ENCODE measurements at places on chromosomes 5 and 9.

- DNase-seq, result no peak
Observed at GRCh38 chr5:91129748-91130147, 253.4 kb downstream of the ARRDC3 start.

DNA sequence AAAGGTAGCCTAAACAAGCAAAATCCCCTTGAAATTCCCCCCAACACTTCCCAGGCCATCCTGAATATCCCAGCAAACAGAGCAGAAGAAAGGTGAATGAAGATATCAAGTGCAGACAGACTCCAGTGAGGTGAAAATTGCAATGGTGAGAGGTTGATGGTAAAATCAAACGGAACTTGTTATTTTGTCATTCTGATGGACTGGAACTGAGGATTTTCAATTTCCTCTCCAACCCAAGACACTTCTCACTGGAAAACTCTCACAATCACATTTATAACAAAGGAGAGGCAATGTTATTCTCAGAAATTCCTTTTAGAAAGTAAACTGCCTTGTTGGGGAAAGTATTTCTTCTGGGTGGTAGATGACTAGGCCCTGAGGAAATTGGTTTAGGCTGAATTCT is 412.4 kb upstream of the C9orf72 start:
- no peak for DNase-seq

- DNase-seq, result no peak
Observed at GRCh38 chr5:119597728-119598298, 31.5 kb upstream of the FAM170A start.

DNA sequence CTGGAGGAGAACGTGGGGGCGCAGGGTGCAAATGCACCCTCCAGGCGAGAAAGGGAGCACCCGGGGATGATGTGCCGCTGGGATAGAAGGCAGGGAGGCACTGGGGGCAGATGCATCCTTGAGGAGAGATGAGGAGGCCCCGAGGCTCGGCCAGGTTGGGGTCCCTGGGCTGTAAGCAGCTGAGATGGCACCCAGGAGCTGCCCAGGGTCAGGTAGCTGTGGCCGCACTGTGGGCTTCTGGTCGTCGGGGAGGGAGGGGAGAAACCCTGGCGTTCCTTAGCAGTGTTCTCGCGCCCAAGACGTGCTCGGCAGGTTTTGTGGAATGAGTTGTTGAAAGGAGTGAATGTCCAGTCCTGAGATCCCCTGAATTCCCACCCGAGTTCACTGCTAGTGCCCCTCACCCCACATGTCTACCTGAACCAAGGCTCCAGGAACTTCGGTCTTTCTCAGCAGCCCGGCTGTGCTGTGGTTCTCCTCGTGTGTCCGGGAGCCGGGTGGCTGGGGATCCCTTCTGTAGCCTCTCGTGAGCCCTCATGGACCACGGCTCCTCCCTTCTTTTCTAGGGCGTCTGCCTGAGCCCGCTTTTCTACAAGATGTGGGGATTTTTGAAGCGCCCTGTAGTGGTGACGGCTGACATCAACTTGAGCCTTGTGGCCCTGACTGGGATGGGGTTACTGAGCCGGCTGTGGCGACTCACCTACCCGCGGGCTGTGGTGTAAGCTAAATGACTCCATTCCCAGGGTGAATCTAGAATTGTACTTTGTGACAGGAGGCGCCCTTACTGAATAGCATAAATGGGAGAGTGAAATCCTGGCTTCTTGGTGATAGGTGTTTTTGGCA is 1.1 kb downstream of the POMT1 start:
- no peak for DNase-seq

DNA sequence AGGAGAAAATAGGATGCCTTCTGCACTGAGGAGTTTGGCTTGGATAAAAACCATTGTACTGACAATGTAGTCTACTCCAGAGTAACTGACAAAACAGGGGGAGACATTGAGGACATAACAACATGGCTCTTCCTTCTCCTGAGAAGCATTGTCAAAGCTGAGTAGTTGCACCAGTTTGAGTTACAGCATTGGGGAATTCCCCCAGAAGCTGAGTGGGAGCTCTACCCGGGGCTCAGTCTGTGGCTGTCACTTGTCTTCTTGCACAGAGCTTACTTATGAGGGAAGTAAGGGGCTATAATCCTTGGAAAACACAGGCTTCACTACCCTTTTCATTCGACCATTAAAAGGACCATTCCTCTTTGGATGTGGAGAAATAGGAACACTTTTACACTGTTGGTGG is 21.2 kb downstream of the HSPB3 start:
- DNase-seq, result no peak

DNA sequence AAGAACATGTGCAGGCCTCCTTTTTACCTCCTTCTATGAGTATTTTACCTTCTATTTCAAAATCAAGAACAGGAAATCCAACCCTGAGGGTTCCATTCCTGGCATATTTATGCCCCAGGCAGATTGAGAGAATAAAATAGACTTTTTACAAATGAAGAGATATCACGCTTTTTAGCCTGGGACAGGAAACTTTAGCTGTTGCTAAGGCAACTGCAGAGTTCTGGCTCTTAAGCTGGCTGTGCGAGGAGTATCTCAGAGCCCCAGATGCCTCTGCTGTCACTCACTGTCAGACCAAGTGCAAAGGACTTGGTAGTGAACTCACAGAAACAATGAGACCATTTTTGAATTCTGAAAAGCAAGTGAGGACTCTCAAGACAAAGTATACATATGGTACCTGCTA is 69.5 kb upstream of the HSPB3 start:
- no peak for DNase-seq

DNA sequence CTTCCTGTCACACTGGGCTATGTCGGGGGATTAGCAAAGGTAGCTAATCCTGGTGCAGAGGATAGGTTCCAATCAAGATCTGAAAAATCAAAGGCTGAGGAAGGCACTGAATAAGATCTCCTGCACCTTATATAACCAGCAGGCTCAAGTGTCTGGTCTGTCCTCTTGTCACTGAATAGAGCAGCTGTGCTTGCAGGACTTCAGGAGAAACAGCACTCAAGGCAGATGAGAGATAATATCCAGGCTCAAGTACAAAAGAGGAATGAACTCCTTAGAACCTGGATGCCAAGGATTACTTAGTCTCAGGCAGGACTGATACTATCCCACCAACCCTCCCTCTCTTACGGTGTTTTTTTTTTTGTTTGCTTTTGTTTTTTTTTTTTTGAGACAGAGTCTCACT is 108.8 kb upstream of the LRRTM2 start:
- DNase-seq, result no peak

DNA sequence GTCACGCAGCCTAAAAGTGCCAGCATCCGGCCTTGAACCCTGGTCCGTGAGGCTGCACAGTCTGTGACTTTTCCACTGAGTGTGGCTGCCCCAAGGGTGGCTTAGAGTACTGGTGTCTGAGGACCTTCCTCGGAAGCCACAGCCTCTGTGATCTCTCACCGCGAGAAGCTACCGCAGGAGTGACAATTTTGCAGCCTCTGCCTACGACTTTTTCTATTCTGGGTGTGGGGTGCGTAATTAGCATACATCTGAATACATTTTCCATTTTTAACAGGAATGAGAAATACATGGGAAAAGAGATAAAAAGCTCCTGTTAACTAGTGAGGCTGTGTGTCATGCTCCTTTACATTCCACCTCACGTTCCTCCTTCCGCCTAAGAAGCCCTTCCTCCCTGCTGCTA is 48.3 kb upstream of the HRH2 start:
- DNase-seq, result no peak

DNA sequence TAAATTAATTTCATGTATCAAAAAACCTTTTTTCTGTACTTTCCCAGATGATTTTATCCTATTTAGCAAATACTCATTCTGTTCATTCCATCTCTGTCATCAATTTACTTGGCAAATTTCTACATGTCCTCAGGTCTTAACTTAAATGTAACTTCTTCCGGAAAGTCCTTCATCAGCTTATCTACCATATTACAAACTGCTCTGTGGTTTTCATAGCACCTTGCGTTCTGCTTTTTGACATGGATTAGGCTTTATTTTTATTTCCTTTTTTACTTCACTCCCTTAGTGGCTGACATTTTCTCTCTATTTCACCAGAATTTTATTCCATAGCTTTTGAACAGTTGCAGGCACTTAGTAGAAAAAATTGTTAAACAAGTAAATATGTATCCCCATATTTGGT is 1040.8 kb downstream of the TAF11L14 start:
- DNase-seq, result no peak

- no peak for DNase-seq
Observed at GRCh38 chr5:138502121-138502520, 36.8 kb downstream of the EGR1 start.

DNA sequence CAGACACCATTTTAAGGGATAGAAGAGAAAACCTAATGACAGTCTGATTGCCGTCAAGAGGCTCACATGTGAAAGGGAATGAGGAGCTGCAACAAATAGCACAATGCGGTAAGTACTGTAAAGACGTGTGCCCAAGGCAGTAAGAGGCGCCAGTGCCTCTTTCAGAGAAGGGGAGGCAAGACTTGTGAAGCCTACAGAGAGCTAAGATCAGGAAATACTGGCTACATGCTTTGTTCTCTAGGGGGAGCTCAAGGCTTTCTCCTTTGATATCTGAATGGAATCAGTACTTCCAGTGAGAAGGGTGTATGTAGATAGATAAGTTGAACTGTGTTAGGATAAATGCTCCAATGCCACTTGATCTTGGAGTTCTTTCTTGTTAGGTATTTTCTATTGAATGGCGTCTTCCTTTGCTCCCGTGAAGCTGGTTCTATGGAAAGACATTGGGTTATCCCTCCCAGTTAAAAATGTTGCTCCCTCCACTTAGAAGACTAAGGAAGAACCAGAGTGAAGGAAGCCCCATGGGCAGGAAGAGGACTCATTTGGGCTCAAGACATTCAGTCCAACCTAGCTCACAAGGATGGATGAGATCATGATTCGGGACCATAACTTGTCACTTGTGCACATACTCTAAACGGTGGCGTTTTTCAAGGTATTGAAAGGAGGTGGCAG is 23.5 kb upstream of the ALDOB start:
- DNase-seq, result peak; percentile 64

DNA sequence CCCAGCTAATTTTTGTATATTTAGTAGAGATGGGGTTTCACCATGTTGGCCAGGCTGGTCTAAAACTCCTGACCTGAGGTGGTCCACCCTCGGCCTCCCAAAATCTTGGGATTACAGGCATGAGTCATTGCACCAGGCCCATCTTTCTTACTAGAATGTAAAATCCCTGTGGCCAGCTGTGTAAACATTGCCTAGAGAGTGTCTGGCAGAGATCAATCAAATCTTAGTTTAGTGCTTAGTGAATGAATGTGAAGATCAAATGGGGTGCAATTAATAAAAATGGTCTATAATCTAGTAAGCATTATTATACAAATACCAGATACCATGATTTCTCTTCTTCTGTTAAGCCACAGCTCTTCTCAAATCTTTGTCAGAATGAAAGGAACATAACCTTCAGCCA is 289.9 kb downstream of the KCTD16 start:
- DNase-seq, result no peak

DNA sequence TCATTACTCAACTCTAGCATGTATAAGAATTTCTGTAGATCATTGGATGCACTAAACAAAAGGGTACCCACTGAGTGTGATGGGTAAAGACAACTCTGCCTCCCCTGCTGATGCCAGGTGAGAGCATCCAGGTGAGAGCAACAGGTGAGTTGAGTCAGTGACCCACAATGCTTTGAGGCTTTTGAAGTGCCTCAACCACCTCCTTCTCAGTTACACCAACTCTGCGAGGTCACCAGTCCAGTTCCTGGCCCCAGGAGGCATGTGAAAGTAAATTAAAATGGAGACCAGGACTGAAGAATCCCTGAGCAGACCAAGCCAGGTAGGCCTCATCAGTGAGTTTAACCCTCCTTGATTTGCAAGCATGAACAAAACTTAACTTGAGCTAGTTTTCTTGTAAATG is 505.8 kb downstream of the EBF1 start:
- no peak for DNase-seq

GRCh38 chr5:31617867-31618266 is 21.1 kb upstream of the PDZD2 start:
- DNase-seq, result no peak

DNA sequence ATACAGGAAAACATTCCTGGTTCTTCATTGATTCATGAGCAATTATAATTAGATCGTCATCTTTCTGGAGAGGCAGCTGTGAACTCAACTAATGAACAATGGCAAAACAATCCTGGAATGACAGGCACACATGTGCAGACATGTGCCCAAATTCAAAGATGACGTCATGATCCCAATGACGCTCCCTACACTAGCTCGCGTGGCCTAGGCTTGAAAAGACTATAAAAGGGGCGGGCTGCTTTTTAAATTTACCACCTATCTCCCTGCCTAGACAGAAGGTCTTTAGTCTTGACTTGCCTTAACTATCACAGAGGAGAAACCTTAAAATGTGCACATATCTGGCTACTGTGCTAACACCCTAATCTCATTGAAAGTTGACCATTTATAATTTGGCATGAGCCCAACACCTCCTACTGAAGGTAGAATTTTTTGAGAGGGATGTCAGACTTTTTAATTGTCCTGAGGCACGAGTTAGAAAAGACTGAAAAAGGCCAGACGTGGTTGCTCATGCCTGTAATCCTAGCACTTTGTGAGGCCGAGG is 88.2 kb downstream of the PRRT1B start:
- no peak for DNase-seq

- DNase-seq, result no peak
Observed at GRCh38 chr9:114518599-114519022, 13.3 kb upstream of the WHRN start.

DNA sequence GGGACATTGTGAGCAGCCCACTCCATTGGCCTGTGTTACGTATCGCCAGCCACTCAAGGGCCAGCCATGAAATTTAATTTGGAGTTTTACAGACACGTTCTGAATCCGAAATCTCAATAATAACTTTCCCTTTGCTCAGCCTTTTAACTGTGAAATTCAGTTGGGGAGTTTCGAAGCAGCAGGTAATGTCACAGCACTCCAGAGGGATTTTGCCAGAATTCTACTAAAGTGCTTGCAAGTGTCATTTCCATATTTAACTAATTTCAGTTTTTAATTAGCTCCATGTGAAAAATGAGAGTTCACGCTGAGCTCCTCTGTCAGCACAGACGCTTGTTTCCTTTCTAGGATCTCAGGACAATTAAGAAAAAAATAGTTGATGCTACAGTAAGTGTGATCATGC is 267.1 kb upstream of the WWC1 start:
- no peak for DNase-seq

GRCh38 chr9:16726029-16726428 is 144.4 kb downstream of the BNC2 start:
- no peak for DNase-seq

DNA sequence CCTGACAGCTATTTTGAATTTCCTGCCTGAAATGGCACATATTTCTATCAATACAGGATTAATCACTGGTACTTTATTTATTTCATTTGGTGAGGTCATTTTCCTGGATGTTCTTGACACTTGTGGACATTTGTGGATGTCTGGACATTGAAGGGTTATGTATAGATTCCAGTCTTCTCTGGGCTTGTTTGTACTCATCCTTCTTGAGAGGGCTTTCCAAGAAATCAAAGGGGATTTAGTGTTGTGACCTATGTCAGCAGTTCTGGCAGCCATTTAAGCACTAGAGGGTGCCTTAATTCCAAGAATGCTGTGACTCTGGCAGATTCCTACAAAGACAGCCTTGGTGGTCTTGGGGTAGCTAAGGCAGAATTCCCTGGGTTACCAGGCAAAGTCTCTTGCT is 259.7 kb downstream of the CSNK1G3 start:
- DNase-seq, result no peak

GRCh38 chr5:60287174-60287771 is 393.7 kb upstream of the PDE4D start:
- peak; percentile 51 for DNase-seq

GRCh38 chr5:30453168-30453567 is 740.3 kb upstream of the CDH6 start:
- DNase-seq, result no peak

Data from HL-60 (cell line).